ENCODE measurements at places on chromosomes 11 and 22.

GRCh38 chr11:45048870-45049691 is 97.4 kb upstream of the PRDM11 start:
- no peak for DNase-seq

- DNase-seq: no peak
Measured at GRCh38 chr11:109794501-109794900, 298.7 kb upstream of the ZC3H12C start.

DNA sequence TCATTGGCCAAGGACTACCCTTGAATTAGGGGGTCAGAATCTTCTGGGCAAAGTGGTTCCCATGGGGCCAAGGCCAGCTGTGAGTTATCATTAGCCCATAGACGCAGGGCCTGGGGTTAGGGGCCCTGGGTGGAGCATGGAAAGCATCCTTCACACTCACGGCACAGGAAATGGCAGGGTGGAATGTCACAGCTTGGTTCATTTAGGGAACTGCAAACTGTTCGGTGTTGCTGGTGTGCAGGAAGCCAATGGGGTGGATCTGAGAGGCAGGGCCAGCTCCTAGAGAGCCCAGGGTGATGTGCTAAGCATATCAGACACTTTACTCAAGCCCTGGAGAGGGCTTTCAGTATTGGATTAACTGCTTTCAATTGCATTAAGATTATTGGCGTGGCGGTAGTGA is 42.9 kb downstream of the TECTA start:
- no peak for DNase-seq

GRCh38 chr11:15123849-15124248 is 9.1 kb downstream of the INSC start:
- DNase-seq: no peak

- DNase-seq: no peak
Measured at GRCh38 chr11:12177739-12178338, 67.4 kb downstream of the MICAL2 start.

DNA sequence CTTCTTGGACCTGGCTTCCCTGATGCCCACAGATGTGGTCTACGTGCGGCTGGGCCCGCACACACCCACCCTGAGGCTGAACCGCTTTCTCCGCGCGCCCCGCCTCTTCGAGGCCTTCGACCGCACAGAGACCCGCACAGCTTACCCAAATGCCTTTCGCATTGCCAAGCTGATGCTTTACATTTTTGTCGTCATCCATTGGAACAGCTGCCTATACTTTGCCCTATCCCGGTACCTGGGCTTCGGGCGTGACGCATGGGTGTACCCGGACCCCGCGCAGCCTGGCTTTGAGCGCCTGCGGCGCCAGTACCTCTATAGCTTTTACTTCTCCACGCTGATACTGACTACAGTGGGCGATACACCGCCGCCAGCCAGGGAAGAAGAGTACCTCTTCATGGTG is 1.2 kb downstream of the CNGA4 start:
- no peak for DNase-seq

GRCh38 chr11:47886096-47886495 is 37.9 kb upstream of the NUP160 start:
- no peak for DNase-seq

DNA sequence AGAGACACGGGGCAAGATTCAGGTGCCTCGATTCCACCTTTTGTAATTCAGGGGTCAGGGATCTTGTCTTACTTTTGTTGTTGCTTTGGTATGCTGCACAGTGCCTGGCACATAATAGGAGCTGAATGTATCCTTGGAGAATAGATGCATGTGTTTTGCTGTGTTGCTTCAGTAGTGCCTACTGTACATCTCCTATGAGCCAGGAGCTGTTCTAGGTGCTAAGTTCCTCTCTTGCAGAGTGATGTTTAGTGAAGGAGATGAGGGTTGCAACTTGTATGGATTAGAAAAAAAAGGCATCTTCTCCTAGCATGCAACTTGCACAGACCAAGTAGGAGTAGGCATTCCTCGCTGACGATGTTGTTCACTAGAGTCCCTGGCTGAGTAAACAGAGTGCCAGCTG is 555.4 kb downstream of the NTM start:
- DNase-seq: no peak
